ENCODE measurements at places on chromosomes 1 and 21.
A peak's percentile ranks its signal among the peaks of the same experiment; 100 is the strongest.

GRCh38 chr1:21909787-21910503 lies 27.2 kb downstream of the HSPG2 start:
- no peak for DNase-seq

- no peak for DNase-seq
Measured at GRCh38 chr1:203278885-203279406, 26.4 kb upstream of the BTG2 start.

DNA sequence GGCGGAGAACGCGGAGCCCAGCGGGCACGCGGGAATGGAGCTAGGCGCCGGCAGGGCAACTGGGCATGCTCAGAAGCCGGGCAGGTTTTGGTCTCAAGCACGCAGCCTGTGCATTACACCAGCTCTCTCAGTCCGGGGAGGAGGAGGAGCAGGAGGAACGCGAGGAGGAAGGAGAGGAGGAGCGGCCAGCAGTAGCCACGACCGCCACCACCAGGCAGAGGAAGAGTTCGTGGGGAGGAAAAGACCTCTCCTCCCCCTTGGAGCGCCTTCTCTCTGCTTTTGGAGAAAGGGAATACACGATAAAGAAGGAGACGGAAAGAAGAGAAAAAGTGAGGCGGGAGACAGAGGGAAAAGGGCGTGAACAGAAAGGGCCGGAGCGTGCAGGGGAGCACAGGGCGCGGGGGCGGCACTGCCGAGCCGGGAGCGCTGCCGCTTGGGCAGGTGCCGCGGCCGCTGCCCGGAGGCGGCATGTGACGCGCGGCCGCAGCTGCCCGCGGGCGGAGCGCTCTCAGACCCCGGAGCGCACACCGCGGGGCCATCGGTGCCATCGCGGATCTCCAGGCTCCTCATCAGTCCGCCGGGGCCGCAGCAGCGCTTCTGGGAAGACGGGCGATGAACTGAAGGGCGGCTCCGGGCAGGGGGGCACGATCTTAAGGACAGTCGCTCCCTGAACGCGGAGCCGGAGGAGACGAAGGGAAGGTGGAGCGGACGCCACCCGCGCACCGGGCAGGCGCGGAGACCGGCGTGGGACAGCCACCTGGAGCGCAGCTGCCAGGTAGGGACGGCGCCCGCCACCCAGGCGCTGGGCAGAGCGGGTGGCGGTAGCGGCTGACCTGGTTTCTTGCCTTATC lies at the start of gene CHRM3:
Gene CHRM3, plus strand, starts transcription at position 116 of the 851 bp plus-strand sequence. CDS start 520,884 bp downstream, outside the sequence.
- peak; percentile 95 for DNase-seq

- peak; percentile 75 for DNase-seq
Measured at GRCh38 chr1:12658531-12659453, 14.9 kb downstream of the AADACL4 start.

- DNase-seq, result no peak
Measured at GRCh38 chr1:167820684-167821355, 93.1 kb downstream of the ADCY10 start.

DNA sequence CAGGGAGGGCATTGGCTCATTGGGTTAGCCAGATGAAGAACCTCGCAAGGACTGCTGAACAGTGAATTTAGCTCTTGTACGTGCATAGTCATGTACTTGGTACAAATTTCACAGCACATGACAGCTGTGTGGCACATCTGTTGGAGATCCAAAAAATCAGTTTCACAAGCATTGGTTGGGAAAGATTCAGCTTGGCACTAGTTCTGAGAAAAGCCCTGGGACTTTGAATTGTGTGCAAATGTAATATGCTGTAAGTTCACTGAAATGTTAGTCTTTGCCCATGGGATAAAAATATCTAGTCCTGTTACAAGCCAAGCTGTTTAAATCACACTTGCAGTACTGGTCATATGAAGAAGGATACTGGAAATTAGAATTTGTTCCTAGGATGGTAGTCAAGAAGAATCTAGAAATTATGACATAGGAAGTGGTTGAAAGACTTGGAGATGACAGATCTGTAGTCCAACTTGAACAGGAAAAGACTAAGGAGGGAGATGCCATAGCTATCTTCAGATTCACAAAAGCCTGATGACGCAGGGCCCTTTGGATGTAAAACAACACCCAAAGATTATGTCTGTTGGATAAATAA lies 19.2 kb downstream of the LAMC2 start:
- DNase-seq, result no peak

GRCh38 chr1:18351735-18352134 lies 129.0 kb upstream of the KLHDC7A start:
- DNase-seq, result no peak

GRCh38 chr1:161771161-161771560 lies 5.0 kb downstream of the ATF6 start:
- DNase-seq, result no peak

GRCh38 chr1:2322581-2323211 lies 68.7 kb downstream of the MORN1 start:
- peak; percentile 53 for DNase-seq

- no peak for DNase-seq
Measured at GRCh38 chr1:159938211-159938852, 7.1 kb downstream of the IGSF9 start.

GRCh38 chr1:149917571-149918144 lies at the start of gene SV2A:
TSS of gene SV2A (minus strand) at chr1:149917844. CDS start at chr1:149913840, 4,004 bp downstream.
- peak; percentile 32 for DNase-seq

- peak; percentile 92 for DNase-seq
Measured at GRCh38 chr1:41387667-41388091, 26.4 kb downstream of the FOXO6 start.

DNA sequence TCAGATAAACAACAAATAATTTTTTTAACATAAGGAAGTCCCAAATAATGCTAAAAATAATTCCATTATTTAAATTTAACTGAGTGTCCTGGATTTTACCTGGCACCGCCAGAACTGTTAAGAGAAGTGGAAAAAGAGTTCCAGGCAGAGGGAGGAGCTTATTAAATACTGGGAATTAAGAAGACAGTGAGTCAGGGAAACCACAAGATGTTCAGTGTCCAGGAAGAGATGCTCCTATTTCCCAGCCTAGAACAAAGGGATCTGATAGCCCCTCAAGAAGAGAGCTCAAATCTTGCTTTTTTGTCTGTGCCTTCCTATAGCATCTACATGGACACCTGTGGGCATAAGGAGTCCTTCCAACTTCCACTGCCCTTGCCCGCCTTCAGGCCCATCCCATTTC lies 85.9 kb downstream of the PGM1 start:
- no peak for DNase-seq

- no peak for DNase-seq
Measured at GRCh38 chr1:40711465-40712404, 20.2 kb downstream of the NFYC start.

- no peak for DNase-seq
Measured at GRCh38 chr1:235763962-235764361, 102.7 kb downstream of the LYST start.

DNA sequence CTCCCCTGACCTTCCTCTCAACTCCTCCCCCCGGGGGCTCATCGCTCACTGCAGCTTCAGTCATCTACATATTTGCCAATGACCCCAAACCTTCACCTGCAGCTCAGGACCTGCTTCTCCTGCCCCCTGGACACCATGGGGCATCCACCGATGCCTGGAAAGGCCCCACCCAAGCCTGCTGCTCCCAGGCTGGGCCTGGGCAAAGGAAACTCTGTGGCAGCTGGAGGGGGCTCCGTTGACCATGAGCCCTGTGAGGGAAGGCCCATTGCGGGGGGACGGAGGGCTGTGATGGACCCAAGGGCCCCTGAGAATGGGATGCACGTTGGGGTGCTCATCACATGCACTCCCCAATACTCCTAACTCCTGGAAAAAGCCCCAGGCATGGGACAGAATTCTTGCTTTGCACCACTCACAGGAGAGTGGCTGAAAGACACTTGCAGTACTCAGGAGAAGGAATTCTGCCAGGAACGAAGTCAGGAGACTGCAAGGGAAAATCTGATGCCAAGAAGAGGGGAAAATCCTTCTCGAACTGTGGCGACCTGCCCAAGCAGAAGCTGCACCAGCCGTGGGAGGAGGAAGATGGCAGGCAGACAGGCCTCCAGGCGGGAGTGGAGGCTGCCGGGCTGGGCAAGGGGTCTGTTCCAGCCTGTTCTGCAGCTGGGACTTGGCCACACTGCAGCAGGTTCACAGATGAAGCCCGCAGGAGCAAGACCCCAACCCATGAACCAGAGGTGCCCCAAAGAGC lies 18.4 kb downstream of the MATN1 start:
- DNase-seq, result no peak

- peak; percentile 73 for DNase-seq
Measured at GRCh38 chr1:28091043-28091781, 2.8 kb upstream of the EYA3 start.

GRCh38 chr1:212635141-212635631 lies 26.6 kb downstream of the ATF3 start:
- DNase-seq, result no peak

- no peak for DNase-seq
Measured at GRCh38 chr1:223551610-223552009, 113.9 kb downstream of the CAPN8 start.

DNA sequence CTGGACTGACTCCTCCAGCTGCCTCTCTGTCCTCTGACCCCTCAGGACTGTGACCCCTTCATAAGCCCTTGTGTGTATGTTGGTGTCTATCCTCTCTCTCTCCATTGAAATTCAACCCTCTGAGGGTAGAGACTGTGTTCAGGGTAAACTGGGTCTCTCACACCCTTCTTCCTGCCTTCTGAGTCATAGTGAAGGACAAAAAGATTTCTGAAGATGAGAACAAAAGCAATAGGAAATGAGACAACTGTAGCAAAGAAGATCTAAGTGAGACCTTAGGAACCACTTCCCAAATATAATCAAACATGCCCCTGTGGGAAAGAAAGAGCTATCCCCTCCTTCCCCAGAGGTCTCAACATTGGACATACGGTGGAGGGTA lies 16.9 kb downstream of the NUAK2 start:
- DNase-seq, result no peak

GRCh38 chr1:227797144-227797543 lies 18.3 kb upstream of the PRSS38 start:
- DNase-seq, result no peak

DNA sequence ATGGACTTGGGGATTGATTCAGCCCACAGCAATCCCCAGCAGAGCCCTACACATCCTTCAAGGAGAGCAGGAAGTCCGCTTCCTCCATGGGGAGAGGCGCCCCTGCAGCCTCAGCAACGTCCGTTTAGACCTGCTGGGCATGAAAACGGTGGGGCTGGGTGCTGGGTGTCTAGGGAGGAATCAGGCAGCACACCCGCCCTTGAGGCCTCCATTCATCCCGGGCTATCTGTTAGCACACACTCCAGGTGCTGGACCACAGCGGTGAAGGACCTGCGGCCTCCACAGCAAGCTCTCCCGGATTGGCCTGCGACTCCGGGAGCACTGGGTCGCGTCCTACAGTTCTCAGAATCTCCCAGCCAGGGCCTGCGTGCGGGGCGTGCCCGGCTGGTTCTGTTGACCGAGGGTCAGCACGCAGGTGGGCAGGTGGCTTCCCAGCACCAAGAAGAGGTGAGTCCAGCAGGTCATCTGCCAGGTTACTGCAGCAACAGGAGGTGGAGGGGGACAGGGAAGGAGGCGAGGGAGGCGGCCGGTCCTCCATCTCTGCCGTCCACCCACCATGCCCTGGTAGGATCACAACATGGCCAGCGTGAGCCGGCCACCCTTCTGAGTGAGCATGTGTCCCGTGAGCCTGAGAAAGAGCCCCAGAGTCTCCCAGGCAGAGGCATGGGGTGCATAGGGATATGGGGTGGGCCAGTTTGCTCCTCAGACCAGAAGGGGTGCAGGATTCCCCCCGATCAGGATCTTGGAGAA lies 96.6 kb downstream of the RIPK4 start:
- DNase-seq, result no peak

- no peak for DNase-seq
Measured at GRCh38 chr21:19767546-19767945, 1230.7 kb upstream of the NCAM2 start.

DNA sequence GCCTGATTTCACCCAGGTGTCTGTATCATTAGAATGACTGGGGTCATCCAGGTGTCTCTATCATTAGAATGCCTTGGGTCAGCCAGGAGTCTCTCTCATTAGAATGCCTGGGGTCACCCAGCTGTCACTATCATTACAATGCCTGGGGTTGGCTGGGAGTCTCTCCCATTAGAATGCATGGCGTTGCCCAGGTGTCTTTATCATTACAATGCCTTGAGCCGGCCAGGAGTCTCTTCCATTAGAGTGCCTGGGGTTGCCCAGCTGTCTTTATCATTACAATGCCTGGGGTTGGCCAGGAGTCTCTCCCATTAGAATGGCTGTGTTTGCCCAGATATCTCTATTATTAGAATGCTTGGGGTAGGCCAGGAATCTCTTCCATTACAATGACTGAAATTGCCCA lies 61.6 kb downstream of the RNF187 start:
- no peak for DNase-seq

- DNase-seq, result no peak
Measured at GRCh38 chr1:96581772-96582171, 139.8 kb upstream of the PTBP2 start.

- DNase-seq, result no peak
Measured at GRCh38 chr1:101004061-101004460, 21.5 kb downstream of the DPH5 start.

DNA sequence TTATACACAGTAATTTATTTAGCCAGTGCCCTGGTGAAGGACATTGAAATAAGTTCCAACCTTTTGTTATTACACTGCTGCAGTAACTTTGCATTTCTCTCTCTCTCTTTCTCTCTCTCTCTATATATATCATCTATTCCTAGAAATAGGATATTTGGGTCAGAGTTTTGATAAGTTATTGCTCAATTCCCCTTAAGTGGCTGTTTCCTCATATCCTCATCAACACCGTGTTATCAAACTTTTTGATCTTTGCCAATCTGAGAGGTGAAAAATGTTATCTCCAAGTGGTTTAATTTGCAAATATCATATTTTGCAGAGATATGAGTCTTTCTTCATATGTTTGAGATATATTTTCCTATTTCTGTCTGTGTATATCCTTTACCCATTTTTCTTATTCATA lies 1.6 kb upstream of the SRSF4 start:
- no peak for DNase-seq

DNA sequence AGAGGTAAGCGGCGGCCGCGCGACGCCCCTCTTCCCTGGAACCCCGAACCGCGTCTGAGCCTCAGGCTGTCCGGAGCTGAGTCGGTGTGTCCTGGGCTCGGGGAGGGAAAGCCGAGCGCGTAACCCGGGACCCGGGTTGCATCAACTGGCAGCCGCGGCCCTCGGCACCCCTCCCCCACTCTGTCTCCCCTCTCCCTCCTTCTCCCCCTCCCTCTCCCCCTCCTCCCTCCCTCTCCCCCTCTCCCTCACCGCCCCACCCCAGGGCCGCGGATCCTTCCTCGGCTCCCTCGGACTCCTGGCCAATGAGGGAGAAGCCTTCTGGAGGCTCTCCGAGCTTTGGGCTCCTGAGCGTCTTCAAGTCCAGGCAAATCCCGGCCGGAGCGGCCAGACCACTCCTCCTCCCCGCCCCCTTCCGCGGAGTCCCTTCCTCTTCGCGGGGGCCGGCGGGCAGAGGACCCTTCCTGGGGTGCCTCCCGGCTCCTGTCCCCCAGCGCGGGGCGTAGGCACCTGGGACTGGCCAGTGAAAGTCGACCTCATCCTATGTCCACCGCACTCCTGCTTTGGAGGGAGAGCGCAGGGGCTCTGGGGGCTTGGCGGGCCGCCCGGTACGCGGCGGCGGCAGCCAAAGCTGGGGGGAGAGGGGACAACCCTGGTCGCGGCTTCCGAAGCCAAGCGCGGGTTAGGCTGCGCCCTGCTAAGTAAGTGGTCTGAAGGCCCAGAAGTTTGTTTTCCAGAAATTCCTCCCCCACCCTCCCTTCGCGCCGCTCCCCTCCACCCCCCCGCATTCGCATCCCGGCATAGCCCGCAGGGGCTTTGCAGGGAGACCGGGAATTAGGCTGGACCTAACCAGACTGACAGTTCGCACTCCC lies 850 bp downstream of the SESN2 start:
- DNase-seq, result peak; percentile 75

Data from body of pancreas (tissue), 4 donors.